ENCODE measurements at places on chromosomes 11 and 22. TPM values are rescaled to one million over a fixed set of nuclear protein-coding genes. Genes with fewer than 3 reads are reported as not detected.

GRCh38 chr22:41939981-41940831, 6.7 kb downstream of the CENPM start:
- peak; percentile 24 for DNase-seq
- peaks cover 10% of the 10 kb centered on the region for H3K4me1 ChIP-seq
- no peaks in the 10 kb centered on the region for H3K27me3 ChIP-seq
- H3K36me3 ChIP-seq, result peaks cover 15% of the 10 kb centered on the region
- H3K27ac ChIP-seq, result no peak overlapping the region
- no peak overlapping the region for H3K4me3 ChIP-seq

GRCh38 chr11:75615751-75616150, 53.1 kb downstream of the MAP6 start:
- H3K4me1 ChIP-seq, result no peaks in the 10 kb centered on the region
- DNase-seq, result no peak
- H3K4me3 ChIP-seq, result no peak overlapping the region
- no peaks in the 10 kb centered on the region for H3K27me3 ChIP-seq
- no peak overlapping the region for H3K27ac ChIP-seq

- DNase-seq, result no peak
- H3K4me1 ChIP-seq, result no peaks in the 10 kb centered on the region
- H3K4me3 ChIP-seq, result no peak overlapping the region
- H3K27me3 ChIP-seq, result no peaks in the 10 kb centered on the region
- no peak overlapping the region for H3K27ac ChIP-seq
Observed at GRCh38 chr11:106295974-106296373, 218.5 kb downstream of the AASDHPPT start.

GRCh38 chr11:122156940-122157382, 40.9 kb upstream of the BLID start:
- H3K4me3 ChIP-seq, result no peak overlapping the region
- H3K27ac ChIP-seq, result no peak overlapping the region
- no peaks in the 10 kb centered on the region for H3K36me3 ChIP-seq
- no peaks in the 10 kb centered on the region for H3K27me3 ChIP-seq
- peaks cover 3% of the 10 kb centered on the region for H3K4me1 ChIP-seq
- DNase-seq, result no peak

- DNase-seq, result peak; percentile 64
- peak overlapping the region; percentile 56 for H3K27ac ChIP-seq
- peaks cover 55% of the 10 kb centered on the region for H3K4me1 ChIP-seq
Observed at GRCh38 chr11:32852207-32852606, 22.5 kb downstream of the PRRG4 start.

GRCh38 chr11:43697679-43698078, 17.1 kb downstream of the HSD17B12 start:
- no peak overlapping the region for H3K27ac ChIP-seq
- DNase-seq, result no peak
- no peaks in the 10 kb centered on the region for H3K27me3 ChIP-seq
- no peaks in the 10 kb centered on the region for H3K36me3 ChIP-seq
- no peak overlapping the region for H3K4me3 ChIP-seq

DNA sequence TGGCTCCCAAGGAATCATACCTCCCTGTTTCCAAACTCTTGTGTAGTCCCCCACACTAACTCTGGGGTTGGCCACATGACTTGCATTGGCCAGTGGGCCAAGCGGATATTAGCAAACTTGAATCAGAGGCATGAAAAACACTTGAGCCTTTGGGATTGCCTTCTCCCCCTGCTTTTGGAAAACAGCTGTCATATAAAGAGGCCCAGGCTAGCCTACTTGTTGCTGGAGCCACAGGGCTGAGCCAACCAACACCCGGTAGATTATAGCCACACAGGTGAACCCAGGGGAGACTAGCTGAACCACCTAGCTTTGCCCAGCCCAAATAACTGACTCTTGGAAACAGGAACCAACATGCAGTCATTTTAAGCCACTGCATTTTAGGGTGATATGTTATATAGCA, 354.8 kb downstream of the TENM4 start:
- H3K36me3 ChIP-seq, result no peaks in the 10 kb centered on the region
- no peak overlapping the region for H3K4me3 ChIP-seq
- H3K4me1 ChIP-seq, result no peaks in the 10 kb centered on the region
- H3K27me3 ChIP-seq, result no peaks in the 10 kb centered on the region

- H3K4me1 ChIP-seq, result peaks cover 30% of the 10 kb centered on the region
- H3K27ac ChIP-seq, result peak overlapping the region; percentile 71
- H3K36me3 ChIP-seq, result peaks cover 14% of the 10 kb centered on the region
- no peaks in the 10 kb centered on the region for H3K27me3 ChIP-seq
- DNase-seq, result no peak
Observed at GRCh38 chr22:36253523-36254490, 874 bp downstream of the APOL1 start.

DNA sequence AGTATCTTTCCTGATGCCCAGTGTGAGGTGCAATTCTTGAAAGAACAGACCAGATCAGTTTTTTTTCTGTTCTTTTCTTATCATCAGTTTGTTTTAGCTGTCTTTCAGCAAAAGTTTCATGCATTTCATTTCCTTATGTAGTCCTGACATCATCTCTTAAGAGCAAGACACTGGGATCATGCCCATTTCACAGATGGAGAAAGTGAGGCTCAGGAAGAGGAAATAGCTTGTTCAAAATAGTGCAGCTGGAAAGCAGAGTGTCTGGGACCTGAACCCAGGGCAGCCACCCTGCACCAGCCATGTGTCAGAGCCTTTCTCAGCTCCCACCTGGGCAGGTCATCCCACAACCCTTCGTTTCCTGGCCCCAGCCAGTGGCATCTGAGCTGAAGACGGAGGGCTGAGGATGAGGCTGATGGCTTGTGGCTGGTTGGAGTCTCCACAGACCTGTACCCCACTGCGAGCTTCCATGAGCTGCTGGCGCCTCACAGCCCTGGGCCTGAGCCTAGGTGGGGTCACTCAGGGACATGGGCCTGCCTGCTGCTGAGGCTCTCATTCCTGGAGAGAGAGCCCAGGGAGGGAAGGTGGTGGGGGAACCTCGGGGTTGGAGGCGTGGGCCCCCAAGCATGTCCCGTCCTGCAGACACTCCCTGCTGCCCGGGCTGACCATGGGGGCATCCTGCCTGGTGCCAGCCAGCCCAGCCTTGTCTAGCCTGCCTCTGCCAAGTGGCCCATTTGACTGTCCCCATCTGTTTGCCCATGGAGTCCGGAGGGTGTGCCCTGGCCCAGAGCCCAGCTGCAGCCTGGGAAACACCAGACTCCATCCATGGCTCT, 61.8 kb downstream of the SMIM38 start:
- no peaks in the 10 kb centered on the region for H3K4me1 ChIP-seq
- no peaks in the 10 kb centered on the region for H3K36me3 ChIP-seq
- H3K4me3 ChIP-seq, result no peak overlapping the region
- H3K27ac ChIP-seq, result no peak overlapping the region

GRCh38 chr11:2888266-2888968, 2.8 kb upstream of the CDKN1C start:
- DNase-seq, result peak; percentile 82
- H3K36me3 ChIP-seq, result no peaks in the 10 kb centered on the region
- peaks cover 28% of the 10 kb centered on the region for H3K27me3 ChIP-seq
- peaks cover 31% of the 10 kb centered on the region for H3K4me1 ChIP-seq
- H3K4me3 ChIP-seq, result no peak overlapping the region

DNA sequence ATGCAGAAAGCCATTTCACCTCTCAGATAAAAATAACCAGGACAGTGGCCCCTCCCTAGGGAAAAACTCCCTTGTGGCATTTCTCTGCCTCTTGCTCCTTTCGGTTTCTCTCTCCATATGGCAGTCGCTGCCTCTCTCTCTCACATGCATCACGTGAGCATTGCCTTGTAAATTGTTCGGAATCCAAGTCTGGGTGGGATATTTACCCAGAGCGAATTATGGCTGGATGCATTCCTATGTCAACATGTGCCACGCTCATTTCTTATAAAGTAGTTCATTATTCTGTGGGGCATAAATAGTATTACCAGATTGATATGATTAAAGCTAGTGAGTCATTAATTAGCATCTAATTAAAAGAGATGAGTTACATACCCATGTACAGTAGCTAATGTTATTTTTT, 392.9 kb downstream of the INSC start:
- no peaks in the 10 kb centered on the region for H3K27me3 ChIP-seq
- H3K36me3 ChIP-seq, result no peaks in the 10 kb centered on the region
- no peaks in the 10 kb centered on the region for H3K4me1 ChIP-seq
- no peak overlapping the region for H3K4me3 ChIP-seq

GRCh38 chr11:25423436-25424199, 908.3 kb upstream of the ANO3 start:
- no peak overlapping the region for H3K27ac ChIP-seq
- H3K4me1 ChIP-seq, result no peaks in the 10 kb centered on the region
- no peaks in the 10 kb centered on the region for H3K36me3 ChIP-seq
- DNase-seq, result no peak

- no peak overlapping the region for H3K4me3 ChIP-seq
- H3K36me3 ChIP-seq, result no peaks in the 10 kb centered on the region
- H3K27me3 ChIP-seq, result no peaks in the 10 kb centered on the region
- DNase-seq, result no peak
Observed at GRCh38 chr11:84522331-84522730, 1104.8 kb downstream of the DLG2 start.

- no peak for DNase-seq
- H3K36me3 ChIP-seq, result no peaks in the 10 kb centered on the region
- H3K27ac ChIP-seq, result no peak overlapping the region
Observed at GRCh38 chr22:44926491-44927415, 83.1 kb downstream of the PHF21B start.

- H3K27me3 ChIP-seq, result peaks cover 15% of the 10 kb centered on the region
- no peak overlapping the region for H3K4me3 ChIP-seq
- H3K27ac ChIP-seq, result no peak overlapping the region
- H3K4me1 ChIP-seq, result no peaks in the 10 kb centered on the region
Observed at GRCh38 chr11:102010776-102011494, 36.3 kb upstream of the CFAP300 start.

GRCh38 chr11:129282634-129283033, 90.5 kb upstream of the ARHGAP32 start:
- H3K4me3 ChIP-seq, result no peak overlapping the region
- H3K27ac ChIP-seq, result no peak overlapping the region
- peaks cover 8% of the 10 kb centered on the region for H3K27me3 ChIP-seq

DNA sequence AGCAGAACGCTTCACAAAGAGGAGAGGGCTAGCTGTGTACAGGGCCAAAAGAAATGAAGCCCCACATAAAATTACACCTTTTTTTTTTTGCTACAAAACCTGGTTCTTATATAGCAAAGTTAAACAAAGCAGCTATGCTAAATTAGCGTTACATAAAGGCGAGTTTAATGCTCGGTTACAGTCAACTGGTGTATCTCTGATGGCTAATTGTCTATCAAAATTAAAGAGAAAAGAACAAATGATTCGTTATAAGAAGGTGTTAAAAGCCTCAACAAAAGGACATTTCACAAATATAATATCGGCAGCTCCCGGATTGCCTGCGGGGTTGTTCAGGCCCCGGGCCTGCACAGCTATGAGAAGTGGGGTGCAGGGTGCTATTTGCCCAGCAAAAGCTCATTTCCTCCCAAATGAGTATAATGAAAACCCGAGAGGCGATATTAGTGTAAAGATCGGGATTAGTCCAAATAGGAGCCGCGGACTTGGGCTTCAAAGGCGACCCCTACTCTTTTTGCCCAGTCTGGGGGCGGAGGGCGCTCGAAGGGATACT, 13.3 kb upstream of the PAX6 start:
- H3K4me1 ChIP-seq, result no peaks in the 10 kb centered on the region
- no peaks in the 10 kb centered on the region for H3K36me3 ChIP-seq
- no peak overlapping the region for H3K4me3 ChIP-seq
- no peak for DNase-seq
- no peak overlapping the region for H3K27ac ChIP-seq

GRCh38 chr11:12319461-12319951, 57.9 kb upstream of the PARVA start:
- H3K4me1 ChIP-seq, result no peaks in the 10 kb centered on the region
- DNase-seq, result no peak
- H3K36me3 ChIP-seq, result peaks cover 5% of the 10 kb centered on the region
- H3K27me3 ChIP-seq, result no peaks in the 10 kb centered on the region
- no peak overlapping the region for H3K4me3 ChIP-seq

DNA sequence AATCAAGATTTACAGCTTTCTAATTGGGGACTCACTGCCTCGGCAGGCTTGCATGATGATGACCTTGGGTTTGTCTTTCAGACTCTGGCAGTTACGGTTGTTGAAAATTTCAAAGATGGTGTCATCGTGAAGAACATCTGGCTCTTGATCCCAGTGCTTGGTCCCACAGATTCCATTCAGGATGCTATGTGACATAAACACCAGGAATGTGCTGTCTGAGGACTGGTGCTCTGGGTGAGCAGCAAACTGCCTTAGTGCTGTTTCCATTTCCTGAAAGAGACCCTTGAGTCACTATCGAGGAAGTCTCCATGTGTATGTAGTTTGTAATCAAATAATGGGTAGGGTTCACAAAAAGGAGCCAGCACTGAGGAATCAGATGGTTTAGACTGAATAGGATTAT, 7.1 kb downstream of the CASP12 start:
- no peaks in the 10 kb centered on the region for H3K4me1 ChIP-seq
- H3K27ac ChIP-seq, result no peak overlapping the region
- H3K27me3 ChIP-seq, result no peaks in the 10 kb centered on the region
- DNase-seq, result no peak
- H3K4me3 ChIP-seq, result no peak overlapping the region

- no peak overlapping the region for H3K27ac ChIP-seq
- H3K4me1 ChIP-seq, result no peaks in the 10 kb centered on the region
- no peaks in the 10 kb centered on the region for H3K36me3 ChIP-seq
- H3K27me3 ChIP-seq, result no peaks in the 10 kb centered on the region
- no peak for DNase-seq
Observed at GRCh38 chr22:21067901-21068680, 22.3 kb downstream of the LRRC74B start.

DNA sequence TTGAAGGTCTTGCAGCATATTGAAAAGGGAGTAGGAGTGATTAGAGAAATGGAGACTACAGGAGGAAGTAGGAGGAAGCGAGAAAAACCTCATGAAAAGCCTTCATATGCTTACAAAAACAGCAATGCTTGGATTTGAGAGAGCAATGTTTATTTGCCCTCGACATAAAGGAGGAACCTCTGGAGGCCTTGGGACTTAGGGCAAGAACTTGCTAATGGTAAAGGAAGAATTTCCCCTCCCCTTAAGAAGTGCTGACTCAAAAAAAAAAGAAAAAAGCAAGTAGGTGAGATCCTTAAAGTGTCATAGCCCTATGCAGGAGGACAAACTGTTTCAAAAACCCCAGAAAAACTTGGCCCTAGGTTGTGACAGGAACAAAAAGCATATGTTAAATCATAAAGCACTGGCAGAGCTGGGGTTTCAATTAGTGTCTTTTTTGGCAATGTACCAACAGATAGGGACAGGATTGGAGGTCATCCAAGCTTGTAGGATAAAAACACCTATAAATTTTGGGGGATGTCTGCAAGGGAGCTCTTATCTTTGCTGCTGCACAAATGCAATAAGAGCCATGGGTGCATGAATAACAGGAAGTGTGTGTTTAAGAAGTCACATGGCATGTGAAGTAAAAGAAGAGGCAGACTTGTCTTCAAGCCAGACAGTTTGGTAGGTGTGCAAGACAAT, 4.9 kb downstream of the GLYAT start:
- no peak for DNase-seq
- H3K36me3 ChIP-seq, result no peaks in the 10 kb centered on the region
- no peak overlapping the region for H3K4me3 ChIP-seq
- peaks cover 13% of the 10 kb centered on the region for H3K4me1 ChIP-seq
- H3K27me3 ChIP-seq, result no peaks in the 10 kb centered on the region

ROBO3 gene
- polyA plus RNA-seq, result 9.9 TPM

FIBIN gene
- not detected for polyA plus RNA-seq

SLC22A25 gene
- polyA plus RNA-seq, result not detected

FGF19 gene
- polyA plus RNA-seq, result not detected

ST14 gene
- polyA plus RNA-seq, result 13.3 TPM

MAPK8IP1 gene
- polyA plus RNA-seq, result not detected

TH gene
- not detected for polyA plus RNA-seq
